Fibroblast of gingiva (primary cell): ENCODE measurements at places on chromosomes 13 and 19.

DNA sequence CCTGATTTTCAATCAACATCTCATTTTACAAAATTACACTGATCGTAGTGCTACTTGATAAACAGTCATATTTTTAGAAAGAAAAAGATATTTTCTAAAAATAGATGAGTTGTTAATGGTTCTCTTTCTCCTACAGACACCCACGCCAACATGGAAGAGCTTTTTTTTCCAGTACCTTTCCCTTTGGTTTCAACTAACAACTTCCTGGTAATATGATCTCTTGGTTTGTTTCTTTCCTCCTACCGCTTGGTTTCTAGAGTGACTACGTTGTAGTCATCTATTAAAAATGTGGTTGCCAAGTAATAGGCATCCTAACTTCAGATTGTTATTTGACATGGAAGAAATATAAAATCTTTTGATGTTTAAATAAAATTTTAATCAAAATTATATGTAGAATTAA, 189.0 kb downstream of the LACC1 start:
- peak; percentile 39 for DNase-seq

DNA sequence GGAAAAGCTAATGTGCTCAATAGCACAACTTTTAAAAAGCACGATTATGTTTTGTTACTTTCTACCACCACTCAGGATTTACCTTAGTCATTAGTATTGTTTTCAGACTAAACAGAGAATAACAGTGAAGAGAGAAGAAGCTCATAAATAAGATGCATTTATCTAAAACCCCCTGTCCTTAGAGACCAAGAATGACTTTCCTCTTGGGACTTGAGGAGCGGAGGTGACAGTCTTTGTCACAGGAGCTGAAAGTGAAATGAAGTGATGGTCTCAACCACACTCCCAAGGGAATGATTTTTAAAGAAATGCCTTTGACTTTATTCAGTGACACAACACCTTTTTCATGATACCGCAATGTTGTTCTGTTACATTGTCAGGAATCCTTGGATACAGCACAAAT, 190.6 kb upstream of the NBEA start:
- no peak for DNase-seq

- DNase-seq: no peak
These were observed 7.8 kb downstream of the CEACAM4 start for GRCh38 chr19:41619018-41619556.

DNA sequence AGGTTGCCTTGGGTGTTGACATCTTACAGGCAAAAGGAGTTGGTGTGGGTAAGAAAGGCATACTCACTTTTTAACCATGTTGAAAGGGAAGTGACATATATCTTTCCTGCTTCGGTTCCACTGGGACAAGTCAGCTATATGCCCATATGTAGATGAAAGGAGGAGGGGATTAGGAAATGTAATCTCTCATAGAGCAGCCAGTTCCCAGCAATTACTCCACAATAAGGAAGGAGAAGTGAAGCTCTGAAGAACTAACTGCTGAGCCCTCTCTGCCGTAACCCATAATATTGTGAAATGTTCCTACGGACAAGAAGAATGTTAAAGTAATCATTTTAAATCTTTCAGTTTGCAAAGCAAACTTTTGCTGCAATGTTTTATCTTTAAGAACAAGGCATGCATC, 82.2 kb downstream of the EDNRB start:
- DNase-seq: peak; percentile 60

GRCh38 chr19:23384858-23385257, 10.4 kb downstream of the ZNF91 start:
- no peak for DNase-seq

DNA sequence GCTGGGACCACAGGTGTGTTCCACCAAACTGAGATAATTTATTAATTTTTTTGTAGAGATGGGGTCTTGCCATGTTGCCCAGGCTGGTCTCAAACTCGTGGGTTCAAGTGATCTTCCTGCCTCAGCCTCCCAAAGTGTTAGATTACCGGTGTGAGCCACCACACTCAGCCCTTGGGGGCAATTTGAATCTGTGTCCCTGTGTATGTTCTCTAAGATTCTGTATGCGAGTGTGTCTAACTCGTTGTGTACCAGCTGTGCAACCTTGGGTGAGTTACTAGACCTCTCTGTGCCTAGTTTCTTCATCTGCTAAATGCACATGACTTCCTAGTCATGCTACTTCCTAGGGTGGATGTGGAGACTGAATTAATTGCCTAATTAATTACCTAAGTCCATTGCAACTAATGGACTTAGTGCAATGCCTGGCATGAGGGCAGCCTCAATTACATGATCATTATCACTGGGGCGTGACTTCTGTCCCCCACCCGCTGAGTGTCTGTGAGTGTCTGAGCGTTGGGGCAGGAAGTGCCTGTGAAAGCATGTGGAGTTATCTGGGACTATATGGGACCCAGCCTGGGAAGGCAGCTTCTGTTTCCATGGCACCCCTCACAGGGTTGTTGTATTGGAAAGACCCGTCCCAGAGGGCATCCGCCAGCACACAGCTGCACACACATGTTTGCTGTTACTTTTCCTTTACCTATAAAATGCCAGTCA, 1.8 kb upstream of the NCCRP1 start:
- DNase-seq: no peak

DNA sequence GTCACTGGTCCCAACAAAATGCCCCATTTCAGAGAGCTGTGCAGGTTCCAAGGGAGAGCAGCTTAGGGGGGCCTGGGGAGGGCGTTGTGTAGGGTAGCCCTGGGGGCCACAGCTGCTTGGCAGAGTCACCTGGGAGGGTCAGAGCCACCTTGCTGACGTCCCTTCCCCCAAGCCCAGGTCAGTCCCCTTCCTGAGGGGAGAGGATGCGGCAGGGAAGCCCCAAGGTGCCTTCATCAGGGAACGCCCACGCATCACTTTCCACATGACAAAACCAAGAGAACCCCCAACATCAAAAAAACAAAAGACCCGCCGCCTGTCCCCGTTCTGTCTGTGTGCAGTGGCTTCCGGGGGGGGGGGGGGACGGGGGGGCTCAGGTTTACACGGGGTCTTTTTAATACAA, 5.3 kb upstream of the UQCR11 start:
- DNase-seq: no peak
